ENCODE measurements at places on chromosomes 3 and 15.

DNA sequence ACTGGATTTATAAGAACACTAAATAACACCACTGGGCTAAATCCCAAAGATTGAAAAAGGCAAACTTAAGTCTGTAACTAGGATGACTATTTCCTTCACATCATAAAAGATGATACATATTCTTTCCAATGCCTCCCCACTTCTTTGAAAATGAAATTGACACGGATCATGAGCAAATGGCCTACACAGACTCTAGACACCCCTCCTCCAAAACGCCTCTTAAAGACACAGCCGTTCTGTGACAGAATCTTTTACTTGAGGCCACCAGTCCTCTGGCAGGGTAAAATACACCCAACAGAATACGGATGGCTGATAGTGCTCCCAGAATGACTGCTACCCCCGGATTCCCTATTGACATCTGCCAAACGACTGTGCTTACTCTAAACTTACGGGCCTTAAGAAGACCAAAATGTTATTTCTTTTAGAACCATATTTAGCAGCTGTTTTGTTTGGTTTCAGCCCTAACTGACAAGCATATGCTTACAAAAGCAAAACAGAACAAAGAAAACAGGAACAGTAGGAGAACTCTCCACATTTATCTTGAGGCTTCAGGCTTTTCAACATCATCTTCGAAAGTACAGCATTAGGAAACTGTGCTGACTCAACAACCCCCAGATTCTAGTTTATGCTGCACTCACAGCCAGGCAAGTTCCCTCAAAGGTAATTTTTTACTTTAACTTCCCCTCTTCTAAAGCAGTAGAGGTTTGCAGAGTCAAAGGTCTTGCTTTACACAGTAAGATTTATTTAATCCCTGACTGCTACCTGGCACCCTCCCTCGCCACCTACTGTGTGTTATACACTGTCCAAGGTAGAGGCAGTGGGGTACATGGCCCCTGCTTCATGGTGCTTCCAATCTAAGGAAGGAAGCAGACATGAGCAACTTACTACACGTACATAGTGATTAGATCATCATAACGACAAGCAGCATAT lies 84.3 kb downstream of the TNIK start:
- no peak for DNase-seq

GRCh38 chr3:14698601-14699244 lies 23.8 kb downstream of the C3orf20 start:
- no peak for DNase-seq

GRCh38 chr3:46671541-46672348 lies 21.7 kb downstream of the ALS2CL start:
- DNase-seq = no peak

DNA sequence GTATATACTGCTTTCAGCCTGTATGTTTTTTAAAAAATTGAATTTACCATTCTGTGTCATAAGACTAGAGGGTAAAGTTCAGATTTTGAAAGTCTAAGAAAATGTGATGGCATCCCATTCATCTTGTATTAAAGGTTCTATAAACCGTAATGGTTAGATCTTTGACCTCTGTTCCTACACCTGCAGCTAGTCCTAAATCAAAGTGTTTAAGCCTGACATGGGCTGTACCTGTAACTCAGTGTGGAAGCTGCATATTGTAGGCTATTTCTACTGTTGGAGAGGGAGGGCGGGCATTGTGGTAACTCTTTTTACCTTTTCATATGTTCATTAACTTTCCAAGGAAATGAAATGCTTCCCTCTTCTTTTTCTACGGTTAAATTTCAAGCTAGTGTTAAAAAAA lies 53.9 kb downstream of the ARHGEF26 start:
- no peak for DNase-seq

- no peak for DNase-seq
Observed at GRCh38 chr3:108673988-108674661, 83.1 kb downstream of the RETNLB start.

GRCh38 chr3:25259871-25260270 lies 168.2 kb upstream of the RARB start:
- no peak for DNase-seq

GRCh38 chr3:117443014-117443413 lies 733.4 kb downstream of the TUSC7 start:
- DNase-seq = no peak

GRCh38 chr3:143334231-143334630 lies 214.7 kb downstream of the CHST2 start:
- no peak for DNase-seq

GRCh38 chr3:105800320-105800719 lies 68.5 kb downstream of the CBLB start:
- no peak for DNase-seq

- DNase-seq = no peak
Observed at GRCh38 chr3:173529062-173529711, 131.6 kb downstream of the NLGN1 start.

DNA sequence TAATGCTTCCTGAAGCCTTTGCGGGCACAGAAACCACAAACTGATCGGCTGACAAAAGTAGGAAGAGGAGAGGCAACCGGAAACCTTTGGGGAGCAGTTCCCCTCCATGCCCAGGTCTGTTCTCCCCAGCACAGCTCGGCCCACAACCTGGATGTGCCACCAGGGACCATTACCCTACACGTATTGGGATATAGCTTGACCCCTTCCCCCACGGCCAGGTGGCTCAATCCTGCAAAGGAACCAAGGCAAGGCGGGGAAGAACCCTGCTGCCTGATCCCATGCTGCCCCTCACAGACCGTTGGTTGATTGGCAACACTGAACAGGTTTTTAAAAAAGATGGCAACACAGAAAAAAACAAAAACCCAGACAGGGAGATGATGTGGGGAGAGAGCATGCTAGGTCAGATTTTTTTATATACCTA lies 19.7 kb upstream of the TCAIM start:
- DNase-seq = no peak

DNA sequence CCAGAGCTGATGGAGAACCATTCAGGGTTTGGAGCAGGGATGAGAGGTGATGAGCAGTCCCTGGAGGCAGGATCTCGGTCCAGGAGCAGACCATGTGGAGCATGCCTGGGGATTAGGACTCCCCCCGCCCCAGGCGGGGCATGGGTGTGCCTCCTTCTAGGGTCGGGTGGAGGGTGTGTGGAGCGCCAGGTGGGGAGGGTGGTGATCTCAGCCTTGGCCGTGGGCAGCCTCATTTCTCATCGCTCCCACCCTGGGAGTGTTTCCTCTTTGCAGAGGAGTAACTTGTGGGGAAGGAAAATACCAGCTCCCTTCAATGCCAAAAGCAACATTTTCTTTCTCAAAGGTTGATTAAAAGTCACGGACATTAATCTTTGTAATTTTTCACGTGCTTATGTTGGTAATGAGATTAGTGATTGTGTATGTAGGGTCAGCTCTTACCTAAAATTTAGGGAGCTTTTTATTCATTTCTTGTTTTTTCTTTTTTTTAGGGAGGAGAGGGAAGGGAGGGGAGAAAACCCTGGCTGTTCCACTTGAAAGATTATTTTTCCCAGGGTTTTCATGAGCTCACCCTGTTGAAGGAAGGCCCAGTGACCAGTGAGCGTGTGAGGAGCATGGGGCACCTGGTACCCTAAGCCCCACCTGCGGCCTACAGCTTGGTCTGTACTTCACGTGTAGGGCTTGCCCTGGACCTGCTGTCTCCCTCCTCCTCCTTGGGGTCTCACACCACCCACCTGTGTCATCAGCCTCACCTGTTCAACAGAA lies 11.0 kb downstream of the FBLN2 start:
- no peak for DNase-seq

Data from CD4-positive, alpha-beta T cell treated with Interleukin-12 subunit alpha and Interleukin-12 subunit beta, for 1 hour (primary cell).